ENCODE measurements at places on chromosomes 4 and X. TPM values are rescaled to one million over a fixed set of nuclear protein-coding genes. Genes with fewer than 3 reads are reported as not detected.

Gene RNF212
- 3.4 TPM for total RNA-seq

Gene ZFP92
- total RNA-seq = 0.22 TPM

Gene JCHAIN
- total RNA-seq = not detected

DNA sequence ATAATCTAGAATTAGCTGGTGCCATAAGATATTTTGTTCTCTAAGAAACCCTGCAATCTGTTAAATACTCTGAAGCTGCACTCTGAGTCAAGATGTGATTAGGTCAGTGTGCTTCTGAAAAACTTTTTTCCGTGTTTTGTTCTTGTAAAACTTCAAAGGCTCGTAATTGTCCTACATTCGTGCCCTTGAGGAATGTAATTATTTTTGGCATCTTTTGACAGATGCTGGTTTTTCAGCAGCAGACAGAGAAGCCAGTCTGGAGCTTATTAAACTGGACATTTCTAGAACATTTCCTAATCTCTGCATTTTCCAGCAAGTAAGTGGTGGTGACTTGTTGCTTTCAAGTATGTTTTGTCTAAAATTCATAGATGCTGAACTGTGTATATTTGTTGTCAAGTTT lies 36.8 kb upstream of the TADA2B start:
- DNase-seq = no peak

- no peak for DNase-seq
These were observed at the start of gene SLC6A14 for GRCh38 chrX:116436358-116436816. Gene SLC6A14 (plus strand): TSS chrX:116436606. CDS start chrX:116436710, 104 bp downstream.

DNA sequence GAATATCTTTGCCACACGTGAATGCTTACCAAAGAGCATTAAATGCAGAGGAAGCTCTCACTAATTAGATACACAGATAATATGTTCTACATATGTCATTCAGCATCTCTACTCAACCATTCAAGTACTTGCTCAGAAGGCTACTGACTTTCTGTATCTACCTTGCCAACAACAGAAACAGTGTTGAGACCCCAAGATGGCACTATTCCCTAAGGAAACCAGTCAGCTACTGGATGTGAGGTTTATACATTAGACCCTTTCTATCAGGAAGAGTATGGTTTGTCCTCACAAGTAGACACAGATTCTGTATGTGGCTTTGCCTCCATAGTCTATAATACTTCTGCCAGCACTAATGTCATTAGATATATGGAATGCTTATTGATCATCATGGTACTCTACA lies 443.9 kb upstream of the INTU start:
- DNase-seq = peak; percentile 16

DNA sequence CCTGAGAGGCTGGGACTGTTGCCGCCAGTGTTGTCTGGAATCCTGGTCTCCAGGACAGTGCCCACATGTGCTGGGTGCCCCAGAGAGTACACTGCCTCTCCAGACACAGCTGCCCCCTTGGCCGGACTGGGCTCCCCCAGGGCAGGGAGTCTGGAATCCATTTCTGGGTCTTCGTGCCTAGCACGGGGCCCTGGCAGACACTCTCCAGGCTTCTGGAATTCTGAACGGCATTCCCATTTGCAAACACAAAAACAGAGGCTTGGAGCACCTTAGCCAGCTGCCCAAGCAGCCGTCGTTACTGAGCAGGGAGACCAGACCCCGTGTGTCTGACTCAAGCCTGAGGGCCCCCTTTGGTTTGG lies 20.8 kb downstream of the HMX1 start:
- no peak for DNase-seq

DNA sequence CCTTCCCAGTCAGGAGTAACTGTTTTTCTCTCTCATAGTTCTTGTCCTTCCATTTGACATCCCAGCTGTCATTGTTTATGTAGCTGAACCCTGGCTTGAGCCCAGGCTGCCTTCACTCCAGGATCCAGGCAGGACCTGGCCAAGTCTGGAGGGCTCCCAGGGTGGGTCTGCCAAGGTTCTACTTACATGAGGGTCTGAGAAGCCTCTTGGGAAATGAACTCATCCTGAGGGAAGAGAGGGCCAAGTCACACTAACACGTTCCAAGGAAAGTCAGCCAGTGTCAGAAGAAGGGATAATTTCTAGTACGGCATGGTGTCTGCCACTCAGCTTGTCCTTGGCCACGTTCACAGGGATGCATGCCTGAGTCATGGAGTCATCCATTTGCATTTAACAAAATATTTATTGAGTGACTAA lies 54.8 kb upstream of the SRD5A3 start:
- DNase-seq = no peak
